CD8-positive, alpha-beta T cell (primary cell): ENCODE measurements at places on chromosomes 12 and 14.

DNA sequence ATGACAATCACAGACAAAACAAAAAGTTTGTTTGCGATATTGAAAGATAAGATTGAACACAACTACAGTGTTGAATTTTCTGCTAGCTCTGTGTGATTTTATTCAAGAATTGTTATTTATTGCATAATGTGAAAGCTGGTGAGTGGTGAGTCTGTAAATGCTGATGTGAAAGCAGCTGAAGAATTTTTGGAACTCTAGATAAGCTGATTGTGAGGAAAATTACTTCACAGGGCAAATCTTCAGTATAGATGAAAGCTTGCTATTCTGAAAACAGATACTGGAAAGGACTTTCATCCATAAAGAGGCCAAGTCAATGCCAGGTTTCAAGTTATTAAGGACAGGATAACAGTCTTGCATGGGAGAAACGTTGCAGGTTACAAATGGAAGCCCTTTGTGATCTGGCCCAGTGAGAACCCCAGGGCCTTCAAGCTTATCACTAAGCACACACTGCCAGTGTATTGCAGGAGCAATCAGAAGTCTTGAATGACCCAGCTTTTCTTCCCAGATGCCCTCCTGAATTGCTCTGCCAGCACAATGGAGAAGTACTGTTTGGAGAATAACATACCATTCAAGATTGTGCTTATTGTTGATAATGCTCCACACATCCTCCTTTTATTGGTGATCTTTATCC is 153.7 kb downstream of the PCNX1 start:
- no peak for DNase-seq

DNA sequence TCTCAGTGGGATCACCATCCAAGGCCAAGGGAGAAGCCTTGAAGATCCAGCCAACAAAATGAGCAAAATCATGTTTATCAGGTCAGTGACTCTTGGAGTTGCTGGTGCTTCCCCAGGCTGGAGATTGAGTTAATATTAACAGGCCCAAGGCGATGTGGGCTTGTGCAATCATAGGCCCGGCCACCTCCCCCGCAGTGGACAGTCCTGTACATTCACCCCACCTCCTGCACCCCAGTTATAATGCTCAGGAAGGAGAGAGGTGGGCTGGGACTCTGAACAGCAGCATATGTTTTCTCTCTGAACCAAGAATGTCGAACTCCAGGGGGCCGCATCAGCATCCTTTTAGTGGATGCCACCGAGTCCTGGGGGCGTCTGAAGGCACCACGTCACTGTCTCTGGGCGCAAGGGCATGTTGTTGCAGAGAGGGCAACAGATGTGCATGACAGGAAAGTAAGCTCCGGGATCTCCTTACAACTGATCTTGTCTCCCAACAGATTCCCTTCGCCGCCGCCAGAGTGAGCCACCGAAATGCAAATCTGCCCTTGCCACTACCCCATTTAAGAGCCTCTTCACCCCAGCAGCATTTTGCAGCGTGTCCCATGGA is 32.2 kb upstream of the SERPINA6 start:
- no peak for DNase-seq

GRCh38 chr12:92070864-92071445 is 74.7 kb downstream of the BTG1 start:
- DNase-seq: no peak

GRCh38 chr12:96399120-96399918 is 920 bp downstream of the CDK17 start:
- peak; percentile 60 for DNase-seq

DNA sequence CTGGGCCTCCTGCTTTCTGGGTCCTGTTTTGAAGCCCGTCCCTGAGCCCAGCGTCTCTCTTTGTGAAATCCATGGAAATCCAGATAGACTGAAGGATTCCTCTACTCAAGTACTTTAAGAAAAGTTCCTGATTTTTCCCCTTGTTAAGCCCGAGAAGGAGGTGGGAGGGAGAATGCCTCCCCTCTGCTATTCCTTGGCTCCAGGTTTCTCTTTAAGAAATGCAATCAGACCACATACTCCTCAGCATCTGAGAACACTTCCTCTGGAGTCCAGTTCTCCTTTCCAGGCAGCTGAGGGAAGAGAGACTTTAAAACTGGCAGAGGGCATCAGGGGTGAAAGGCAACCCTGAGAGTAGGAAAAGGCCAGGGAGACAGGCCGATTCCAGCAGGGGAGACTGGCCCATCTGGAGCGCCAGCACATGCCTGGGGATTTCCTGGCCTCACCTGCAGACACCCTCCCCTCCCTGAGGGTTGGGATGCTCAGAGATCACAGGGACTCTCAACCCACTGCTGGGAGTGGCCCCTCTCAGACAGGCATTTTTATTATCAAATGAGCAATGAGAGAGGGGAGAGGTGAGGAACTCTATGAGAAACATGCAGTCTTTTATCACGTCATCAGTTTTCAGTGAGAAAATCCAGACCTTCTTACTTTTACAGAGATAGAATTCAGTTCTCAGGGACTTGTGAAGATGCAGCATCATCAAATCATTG is 2.0 kb upstream of the EMP1 start:
- DNase-seq: no peak

DNA sequence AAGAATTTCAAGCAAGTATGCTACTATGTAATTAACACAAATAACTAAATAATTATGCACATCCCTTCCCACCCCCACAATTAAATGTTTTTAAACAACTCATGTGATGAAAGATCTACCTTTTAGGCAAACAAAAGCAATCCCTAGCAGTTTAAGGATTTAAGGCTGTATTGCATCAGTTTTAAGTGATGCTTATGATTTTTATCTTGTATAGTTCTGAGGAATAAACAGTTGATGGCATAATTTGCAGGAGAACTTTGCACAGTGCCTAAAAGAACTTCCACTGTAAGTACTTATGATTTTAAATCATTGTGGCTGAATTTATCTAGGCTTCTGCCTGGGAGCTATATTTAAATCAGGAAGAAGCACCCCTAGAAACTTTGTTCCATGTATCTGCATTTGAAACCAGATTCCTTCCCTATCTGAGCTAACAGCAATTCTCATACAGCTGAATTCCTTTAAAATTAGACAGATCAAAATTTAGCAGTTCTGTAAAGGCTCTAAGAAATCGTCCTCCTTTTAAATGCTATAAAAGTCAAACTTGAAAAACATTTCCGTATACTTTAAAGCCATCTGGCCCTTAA is 388.6 kb downstream of the BCAT1 start:
- DNase-seq: no peak

DNA sequence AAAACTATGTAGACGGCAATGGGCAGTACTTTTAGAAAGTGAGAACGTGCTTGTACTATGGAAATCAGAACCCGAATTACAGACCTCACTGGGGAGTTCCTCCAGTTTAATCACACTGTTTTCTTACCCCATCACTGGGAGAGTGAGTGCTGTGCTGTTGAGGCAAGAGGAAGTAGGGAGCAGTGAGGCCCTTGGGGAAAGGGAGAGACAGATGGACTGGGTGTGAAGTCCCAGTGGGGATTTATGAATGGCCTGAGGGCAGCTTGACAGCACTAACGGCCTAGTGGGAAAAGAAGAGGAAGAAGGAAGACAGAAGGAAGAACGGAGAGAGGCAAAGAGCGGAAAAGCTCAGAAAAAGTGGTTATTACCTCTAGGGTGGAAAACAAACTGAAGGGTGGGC is 5.7 kb downstream of the MCRS1 start:
- DNase-seq: no peak

DNA sequence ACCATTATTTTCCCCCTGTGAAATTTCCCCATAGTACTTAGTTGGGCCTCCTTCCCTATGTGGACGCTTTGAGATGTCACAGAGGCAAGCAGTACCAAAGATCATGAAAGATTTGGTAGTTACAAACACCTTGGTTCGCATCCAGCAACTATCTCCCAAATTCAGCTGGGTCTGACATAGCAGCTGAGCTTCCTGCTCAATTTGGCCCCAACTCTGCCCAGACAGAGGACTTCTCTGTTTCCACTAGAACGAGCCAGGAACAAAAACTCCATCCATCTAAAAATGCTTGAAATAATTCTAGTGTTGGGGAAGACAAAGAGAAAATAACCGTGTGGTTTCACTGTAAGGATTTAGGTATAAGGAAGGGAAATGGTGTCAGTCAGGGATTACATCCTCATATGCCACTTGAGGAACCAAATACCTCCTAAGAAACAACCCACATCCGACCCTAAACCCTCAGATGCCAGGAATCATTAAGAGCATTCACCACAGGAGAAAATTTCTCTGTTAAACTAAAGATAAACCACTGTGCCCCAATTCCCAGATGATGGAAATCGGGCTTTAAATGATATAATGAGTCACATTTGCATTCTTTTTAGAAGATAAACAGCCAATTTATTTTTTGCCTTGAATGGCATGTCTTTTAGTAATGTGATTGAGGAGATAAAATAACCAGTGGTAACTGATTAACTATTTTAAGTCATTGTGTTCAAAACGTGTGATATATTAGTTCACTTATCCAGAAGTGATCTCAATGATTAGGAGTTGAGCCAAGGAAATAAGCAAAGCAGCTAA is 103.7 kb upstream of the IFNG-AS1 start:
- no peak for DNase-seq

DNA sequence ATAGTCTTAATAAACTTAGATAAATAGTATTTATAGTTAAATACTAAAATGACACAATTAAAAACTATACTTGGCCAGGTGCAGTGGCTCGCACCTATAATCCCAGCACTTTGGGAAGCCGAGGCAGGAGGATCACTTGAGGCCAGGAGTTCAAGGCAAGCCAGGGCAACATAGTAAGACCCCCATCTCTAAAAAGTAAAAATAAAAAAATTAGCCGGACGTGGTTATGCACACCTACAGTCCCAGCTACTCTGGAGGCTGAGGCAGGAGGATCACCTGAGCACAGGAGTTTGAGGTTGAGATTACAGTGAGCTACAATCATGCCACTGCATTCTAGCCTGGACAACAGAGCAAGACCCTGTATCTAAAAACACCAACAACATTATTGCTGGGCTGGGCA is 16.0 kb downstream of the CINP start:
- DNase-seq: no peak

DNA sequence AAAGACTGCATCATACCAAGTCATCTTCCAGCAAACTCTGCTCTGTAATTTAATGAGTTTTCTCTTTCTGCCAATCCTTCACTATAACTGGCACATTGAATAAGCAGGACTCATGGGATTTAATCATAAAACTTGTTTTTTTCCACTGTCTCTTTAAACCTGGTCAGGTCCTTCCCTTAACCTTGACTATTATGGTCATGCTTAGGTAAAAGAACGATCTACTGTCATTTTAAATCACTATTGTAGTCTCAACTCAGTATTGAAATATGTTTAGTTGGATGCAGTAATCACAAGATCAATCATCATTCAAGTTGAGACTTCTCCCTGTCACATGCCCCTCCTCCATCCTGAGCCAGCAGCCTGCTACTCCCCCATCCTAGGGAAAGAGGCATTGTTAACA is 56.1 kb downstream of the SLC35F4 start:
- DNase-seq: no peak

DNA sequence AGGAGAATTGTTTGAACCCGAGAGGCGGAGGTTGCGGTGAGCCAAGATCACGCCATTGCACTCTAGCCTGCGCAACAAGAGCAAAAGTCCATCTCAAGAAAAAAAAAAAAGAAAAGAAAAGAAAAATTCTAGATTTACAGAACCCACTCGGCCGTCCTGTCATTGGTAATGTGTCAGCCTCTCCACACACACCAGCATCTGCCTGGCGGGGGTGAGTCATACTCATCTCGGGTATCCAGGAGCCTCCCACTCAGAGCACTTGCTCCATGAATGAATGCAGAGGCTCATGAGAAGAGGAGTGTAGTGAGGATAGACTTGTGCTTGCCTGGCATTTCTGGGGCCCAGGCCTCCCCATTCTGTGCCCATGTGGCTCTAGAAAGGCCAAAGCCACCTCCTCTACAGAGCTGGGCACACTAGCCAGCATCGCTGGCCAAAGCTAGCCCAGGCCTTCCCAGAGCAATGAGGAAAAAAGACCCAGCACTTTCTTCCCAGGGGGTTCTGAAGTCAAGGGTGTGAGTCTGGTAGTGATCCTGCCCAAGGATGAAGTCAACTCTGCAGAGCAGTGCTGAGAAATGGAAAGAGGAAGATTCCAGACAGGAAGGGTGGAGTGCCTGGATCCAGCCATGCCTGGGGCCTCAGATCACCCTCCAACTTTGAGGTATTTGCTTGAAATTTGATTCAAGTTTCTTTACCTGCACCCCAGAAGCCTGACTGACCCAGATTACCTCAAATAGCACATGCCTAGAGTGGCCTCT is 31.2 kb upstream of the KLC1 start:
- DNase-seq: no peak

GRCh38 chr12:54624315-54625279 is 10.1 kb downstream of the LACRT start:
- DNase-seq: no peak

- no peak for DNase-seq
Observed at GRCh38 chr12:104974626-104975290, 11.4 kb upstream of the NOPCHAP1 start.

- no peak for DNase-seq
Observed at GRCh38 chr12:107990325-107990724, 138.8 kb upstream of the WSCD2 start.

DNA sequence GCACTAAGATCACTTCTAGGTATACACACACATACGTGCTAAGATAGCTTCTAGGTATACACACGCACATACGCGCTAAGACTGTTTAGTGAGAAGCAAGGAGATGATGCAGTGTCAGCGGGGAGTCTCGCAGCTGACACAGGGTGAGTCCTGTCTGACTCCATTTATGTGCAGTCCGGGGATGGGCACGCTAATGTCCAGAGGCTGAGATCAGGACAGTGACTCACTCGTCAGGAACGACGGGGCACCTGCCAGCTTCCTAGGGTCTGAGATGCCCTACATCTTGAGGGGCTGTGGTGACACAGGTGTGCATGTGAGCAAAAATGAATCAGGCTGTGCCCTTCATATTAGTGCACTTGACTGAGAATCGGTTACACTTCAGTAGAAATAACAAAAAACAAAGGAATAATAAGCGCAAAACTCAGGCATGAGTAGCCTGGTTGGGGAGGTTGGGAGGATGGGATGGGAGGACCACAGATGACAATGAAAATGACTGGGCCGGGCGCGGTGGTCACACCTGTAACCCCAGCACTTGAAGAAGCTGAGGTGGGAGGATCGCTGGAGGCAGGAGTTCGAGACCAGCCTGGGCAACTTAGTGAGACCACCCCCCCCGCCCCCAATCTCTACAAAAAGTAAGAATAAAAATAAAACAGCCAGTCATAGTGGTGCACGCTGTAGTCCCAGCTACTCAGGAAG is 29.1 kb upstream of the ULK1 start:
- DNase-seq: no peak

- peak; percentile 40 for DNase-seq
Observed at GRCh38 chr14:61296151-61296550, 15.0 kb upstream of the TMEM30B start.

GRCh38 chr12:94172031-94172430 is 23.7 kb downstream of the PLXNC1 start:
- no peak for DNase-seq
